DND-41 (cell line): ENCODE measurements at places on chromosomes 1 and 21.

- H3K4me3 ChIP-seq: no peak overlapping the region; the same call in 1 of the 2 replicates
- DNase-seq: peak; percentile 43
- no peaks in the 10 kb centered on the region for H3K27me3 ChIP-seq
- peak overlapping the region; percentile 72 for H3K27ac ChIP-seq
Measured at GRCh38 chr1:10387677-10388386, 11.0 kb upstream of the PGD start.

DNA sequence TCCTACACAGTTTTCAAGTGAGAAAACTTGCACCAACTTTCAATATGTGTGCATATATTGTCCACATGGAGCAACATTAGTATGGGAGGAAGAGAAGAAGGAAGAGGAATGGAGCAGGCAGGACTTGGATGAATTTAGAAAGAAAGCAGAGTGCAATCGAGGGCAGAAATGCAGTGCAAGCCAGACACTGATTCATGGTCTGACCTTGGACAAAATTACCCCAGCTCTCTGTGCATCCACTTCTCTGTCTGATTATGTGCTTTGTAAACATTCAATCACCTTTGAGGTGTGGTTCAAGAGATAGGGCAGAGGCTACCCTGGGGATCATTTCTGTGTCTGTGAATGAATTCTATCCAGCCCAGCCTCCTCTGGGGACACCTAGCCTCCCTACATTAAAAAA, 265.2 kb downstream of the TNR start:
- H3K27me3 ChIP-seq: peaks cover 26% of the 10 kb centered on the region
- DNase-seq: no peak
- H3K4me1 ChIP-seq: no peaks in the 10 kb centered on the region

GRCh38 chr21:25326181-25326580, 281.1 kb downstream of the MRPL39 start:
- DNase-seq: no peak
- H3K4me1 ChIP-seq: no peaks in the 10 kb centered on the region
- H3K4me3 ChIP-seq: no peak overlapping the region
- H3K36me3 ChIP-seq: no peaks in the 10 kb centered on the region

GRCh38 chr1:154813300-154813816, 56.7 kb downstream of the KCNN3 start:
- no peaks in the 10 kb centered on the region for H3K36me3 ChIP-seq
- no peak overlapping the region for H3K27ac ChIP-seq
- DNase-seq: no peak
- peaks cover 4% of the 10 kb centered on the region for H3K27me3 ChIP-seq
